ENCODE measurements at places on chromosomes 2 and 18. TPM values are rescaled to one million over a fixed set of nuclear protein-coding genes. Genes with fewer than 3 reads are reported as not detected.

The KCNS3 gene
- total RNA-seq, result 20.5 TPM

The SDC1 gene
- 45.3 TPM for total RNA-seq

DNA sequence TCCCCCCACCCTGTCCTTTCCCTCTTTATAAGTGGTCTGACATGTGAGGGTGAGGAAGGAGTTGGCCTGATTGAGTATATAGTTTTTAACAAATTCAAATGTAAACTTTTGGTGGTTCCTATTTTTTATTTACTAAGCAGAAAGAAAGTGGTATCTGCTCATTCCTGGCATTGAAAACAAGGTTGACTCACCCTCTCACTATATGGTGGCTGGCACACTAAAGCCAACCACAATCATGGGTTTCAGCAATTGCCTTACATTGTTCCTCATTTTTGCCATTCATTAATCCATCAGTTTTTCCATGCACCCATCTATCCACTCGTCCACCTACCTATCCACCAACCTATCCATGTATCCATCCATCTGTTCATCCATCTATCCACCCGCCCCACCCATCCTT, 75.4 kb upstream of the IGFBP5 start:
- DNase-seq, result no peak

GRCh38 chr2:85827879-85828569, 60.8 kb downstream of the ST3GAL5 start:
- DNase-seq, result no peak

- DNase-seq, result no peak
These were observed 32.3 kb downstream of the CHN1 start for GRCh38 chr2:174972924-174973323.

DNA sequence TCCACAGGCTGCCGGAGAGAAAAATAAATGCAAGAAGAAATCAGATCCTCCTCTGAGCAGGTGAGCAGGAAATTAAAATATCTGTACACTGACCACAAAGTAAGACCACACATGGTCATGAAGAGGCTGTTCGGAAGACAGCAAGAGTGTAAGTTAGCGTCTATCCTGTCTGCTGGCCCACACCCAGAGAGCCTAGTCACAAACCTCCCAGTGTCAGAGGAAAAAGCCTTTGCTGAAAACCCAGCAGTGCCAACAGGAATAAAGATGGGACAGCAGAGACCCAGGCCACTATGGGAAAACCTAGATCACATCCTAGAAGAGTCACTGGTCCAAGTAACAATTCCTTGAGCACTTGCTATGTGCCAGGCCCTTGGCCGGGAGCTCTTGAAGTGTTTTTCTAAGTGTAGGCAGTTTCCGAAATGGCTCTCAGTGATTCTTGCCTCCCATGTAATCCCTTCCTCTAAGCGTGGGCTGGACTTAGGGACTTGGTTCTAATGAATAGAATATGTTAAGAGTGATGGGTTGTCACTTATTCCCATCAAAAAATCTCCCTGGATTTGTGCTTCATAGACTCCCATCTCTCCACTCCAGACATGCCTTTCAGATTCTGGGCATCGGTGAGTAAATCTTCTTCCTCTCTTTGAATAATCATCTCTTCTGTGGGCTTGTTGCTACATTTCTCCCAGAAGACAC, 110.9 kb upstream of the PKDCC start:
- DNase-seq, result no peak

DNA sequence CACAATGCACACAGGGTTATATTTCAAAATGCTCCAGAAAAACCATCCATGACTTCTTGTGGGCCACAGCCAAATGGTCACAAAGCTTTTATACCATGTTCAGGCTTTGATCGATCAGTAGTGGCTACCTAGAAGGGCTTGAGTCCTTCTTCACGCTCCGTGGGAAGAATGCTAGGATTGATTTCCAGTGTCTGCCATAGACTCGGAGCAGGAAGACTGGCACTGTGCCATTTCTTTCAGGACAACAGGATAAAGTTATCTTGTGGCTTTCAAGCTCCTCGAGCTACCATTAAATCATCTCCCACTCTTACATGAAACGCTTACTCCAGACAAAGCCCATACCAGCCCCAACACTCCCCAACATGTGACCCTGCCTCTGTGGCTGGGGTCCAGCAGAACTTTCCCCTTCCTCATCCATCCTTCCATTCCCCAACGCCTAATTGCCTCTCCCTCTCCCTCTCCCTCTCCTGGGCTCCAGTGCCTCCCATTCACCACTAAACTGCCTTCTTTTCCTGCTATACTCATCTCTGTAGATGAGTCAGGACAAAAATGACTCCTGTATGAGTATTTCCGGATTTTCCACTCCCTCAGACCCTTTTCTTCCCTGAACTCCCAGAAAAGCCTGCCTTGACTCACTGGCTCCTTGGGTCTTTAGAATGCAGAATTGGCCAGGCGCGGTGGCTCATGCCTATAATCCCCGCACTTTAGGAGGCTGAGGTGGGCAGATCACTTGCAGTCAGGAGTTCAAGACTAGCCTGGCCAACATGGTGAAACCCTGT, 40.9 kb downstream of the ADD2 start:
- DNase-seq, result no peak

DNA sequence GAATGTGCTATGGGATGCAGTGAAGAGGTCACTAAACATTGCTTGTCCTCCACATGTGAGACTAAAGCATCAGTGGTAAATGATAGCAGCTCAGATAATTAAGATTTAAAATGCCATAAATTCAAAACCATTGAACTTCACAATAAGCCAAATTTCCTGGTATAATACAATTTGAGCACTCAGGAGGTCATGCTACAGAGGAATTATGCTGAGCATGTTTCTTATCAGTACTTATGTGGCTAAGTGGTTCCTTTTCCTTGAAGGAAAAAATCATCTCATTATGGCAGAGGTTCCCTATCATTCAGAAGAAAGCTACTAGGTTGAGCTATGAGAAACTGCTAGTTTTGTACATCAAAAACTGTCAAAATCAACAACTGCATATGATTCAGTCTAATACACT, 156.6 kb downstream of the AGPS start:
- no peak for DNase-seq

DNA sequence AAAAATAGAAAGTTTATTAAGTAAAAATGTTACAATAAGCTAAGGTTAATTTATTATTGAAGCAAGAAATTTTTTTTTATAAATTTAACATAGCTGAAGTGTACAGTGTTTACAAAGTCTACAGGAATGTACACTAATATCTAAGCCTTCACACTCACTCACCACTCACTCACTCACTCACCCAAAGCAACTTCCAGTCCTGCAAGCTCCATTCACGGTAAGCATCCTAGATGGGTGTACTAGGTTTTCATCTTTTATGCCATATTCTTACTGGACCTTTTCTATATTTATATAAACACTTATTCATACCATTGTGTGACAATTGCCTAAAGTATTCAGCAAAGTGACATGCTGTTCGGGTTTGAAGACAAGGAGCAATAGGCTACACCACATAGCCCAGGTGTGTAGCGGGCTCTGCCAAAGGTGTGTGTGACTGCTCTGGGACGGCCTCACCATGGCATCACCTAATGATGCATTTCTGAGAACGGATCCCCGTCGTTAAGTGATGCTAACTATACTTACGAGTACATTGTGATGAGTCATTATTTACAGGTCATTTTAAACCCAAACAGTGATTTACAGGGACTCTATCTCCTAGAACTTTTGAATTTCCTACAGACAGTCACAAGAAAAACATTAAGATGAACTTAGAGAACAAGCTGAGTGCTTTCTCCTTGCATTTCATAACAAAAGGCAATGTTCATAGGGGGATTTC, 76.3 kb upstream of the ID2 start:
- no peak for DNase-seq

GRCh38 chr2:150882751-150883612, 378.7 kb downstream of the RBM43 start:
- no peak for DNase-seq

DNA sequence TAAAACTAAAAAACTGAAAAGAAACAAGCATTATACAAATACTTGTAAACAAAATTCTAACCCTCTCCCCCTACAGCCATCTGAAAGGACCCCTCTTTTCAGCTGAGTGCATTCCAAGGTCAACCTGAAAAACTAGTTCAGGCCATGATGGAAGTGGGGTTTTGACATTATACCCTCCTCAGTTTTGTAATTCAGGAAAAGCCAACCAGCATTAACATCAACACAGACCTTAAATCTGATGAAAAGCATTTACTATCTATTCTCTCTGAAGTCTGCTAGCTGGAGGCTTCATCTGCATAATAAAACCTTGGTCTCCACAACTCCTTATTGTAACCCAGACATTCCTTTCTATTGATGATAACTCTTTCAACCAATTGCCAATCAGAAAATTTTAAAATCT, 302.2 kb downstream of the CNTNAP5 start:
- DNase-seq, result peak; percentile 25

- DNase-seq, result peak; percentile 35
These were observed 23.5 kb downstream of the CAPN14 start for GRCh38 chr2:31193806-31194205.

DNA sequence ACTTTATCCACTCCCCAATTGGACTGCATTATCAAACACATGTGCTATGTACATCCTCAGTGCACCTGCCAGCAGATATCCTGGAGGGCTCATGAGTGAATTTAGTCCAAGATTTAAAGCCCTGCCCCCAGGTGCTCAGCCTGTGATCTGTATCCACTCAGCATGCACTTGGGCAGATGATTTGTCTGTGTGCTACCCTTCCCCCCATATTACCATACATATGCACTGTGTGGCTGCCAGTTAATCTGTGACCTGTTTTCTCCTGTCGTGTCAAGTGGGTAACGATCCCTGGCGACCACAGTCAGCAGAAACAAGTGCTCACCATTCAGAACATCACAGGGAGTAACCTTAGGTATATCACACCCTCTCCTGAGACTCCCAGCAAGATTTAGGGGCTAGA, 10.2 kb downstream of the NAGK start:
- DNase-seq, result no peak

DNA sequence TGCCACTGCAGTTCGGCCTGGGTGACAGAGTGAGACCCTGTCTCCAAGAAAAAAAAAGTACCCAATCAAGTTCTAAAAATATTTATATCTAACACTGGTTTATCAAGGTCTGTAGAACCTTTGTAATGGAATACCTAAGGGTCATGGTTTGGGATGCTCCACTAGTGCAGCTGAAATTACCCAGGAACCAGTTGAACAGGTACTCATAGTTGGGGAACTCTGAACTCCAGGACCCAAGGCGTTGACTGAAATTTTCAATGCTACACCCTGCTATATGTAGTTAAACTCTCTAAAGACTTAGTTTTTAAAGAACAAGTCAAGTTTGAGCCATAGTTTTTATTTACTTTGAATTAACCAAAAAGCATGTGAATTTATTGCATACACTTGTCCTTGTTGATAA, 55.1 kb downstream of the FAM117B start:
- DNase-seq, result no peak

The RAB6C gene
- not detected for total RNA-seq

The LCT gene
- total RNA-seq, result 0.06 TPM

DNA sequence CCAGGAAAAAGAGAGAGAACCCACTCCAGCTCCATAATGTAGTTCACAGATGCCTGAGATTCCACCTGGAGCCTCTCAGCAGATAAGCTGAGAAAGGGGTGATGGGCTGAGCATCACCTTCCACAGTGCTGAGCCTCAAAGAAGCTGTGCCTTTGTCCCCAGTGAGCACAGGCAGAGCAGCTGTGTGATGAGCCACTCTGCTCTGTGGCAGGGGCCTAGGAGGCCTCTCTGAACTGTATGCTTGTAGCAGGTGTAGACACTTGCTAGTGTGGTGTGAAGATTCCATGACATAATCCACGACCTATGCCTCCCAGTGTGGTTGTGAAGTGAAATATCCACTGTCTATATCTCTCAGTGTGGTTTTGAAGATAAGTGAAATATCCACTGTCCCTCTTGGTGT, 70.4 kb upstream of the MGAT4A start:
- no peak for DNase-seq

The RIT2 gene
- 2.5 TPM for total RNA-seq

DNA sequence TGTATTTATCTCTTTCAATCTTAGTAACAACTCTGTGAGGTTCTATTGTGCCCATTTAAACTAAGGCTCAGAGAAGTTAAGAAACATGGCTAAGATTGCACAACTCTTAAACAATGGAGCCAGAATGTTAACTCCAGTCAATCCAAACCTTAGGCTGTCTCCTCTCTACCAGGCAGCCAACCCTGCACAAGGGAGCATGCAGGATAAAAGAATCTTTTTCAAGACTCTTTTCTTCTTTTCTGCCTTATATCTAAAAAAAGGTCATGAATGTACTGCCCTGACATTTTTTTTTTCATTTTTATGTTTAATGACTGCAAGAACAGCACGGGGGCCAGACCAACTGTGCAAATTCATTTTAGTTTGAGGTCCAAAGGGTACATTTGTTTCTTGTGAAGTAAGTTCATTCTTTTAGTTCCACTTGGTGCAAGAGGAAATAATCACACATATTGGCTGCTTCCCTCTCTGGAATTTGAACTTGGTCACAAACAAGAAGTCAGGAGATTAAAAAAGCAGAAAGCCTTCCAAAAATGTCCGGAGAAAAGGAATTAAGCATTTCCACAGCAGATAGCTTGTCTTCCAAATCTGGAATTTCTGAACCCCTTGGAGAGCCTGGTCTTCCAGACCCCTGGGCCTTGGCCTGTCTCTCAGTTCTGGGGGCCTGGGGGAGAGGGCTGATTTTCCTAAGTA, 96.0 kb upstream of the RIOK3 start:
- no peak for DNase-seq

The G6PC2 gene
- not detected for total RNA-seq

DNA sequence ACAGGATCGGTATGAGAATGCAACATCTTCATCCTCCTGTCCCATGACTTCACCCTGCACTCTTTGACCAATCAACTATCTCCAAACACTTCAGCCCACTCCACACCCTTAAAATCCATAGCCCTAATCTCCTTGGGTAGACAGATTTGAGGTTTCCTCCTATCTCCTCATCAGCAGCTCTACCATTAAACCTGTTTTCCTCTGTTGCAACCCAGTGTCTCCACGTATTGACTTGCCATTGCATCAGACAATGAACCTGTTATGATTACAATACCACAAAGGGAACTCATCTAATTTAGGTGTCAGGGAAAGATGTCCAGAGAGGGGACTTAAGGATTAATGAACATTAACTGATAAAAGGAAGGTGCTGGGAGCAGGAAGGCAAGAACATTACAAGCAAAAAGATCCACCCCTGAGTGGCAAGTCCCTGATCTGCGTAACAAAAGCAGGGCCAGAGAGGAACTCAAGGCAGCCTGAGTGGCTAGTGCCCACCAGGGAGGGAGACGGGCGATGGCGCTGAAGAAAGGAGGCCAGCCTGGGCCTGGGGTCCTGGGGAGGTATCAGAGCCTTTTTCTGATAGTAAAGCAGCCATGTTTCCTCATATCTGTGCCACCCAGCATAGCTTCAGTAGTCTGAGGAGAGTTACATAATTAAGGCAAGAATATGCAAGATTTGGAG, 44.6 kb downstream of the AKAIN1 start:
- DNase-seq, result no peak

The CCDC74B gene
- 4.3 TPM for total RNA-seq

- no peak for DNase-seq
These were observed 56.2 kb upstream of the FOSL2 start for GRCh38 chr2:28336264-28336980.

The HOXD12 gene
- not detected for total RNA-seq

DNA sequence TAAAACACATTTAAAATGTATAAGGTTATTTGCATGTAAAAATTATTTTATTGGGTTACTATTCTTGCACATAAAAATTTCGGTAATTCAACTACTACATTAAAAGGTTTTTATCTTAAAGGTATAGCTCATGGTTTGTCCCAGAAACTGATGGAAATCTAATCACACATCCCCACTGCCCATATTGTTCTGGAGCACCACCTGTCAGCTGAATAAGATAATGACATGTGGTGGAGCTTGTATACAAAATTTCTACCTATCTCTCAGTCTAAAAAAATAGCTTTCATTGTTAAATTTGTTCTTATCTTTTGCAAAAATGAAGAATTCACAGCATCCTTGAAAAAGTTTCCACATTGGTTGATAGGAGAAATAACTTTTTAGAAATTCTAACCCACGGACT, 18.3 kb downstream of the ERBB4 start:
- DNase-seq, result no peak
